ENCODE measurements at places on chromosomes 16 and 17. TPM values are rescaled to one million over a fixed set of nuclear protein-coding genes. Genes with fewer than 3 reads are reported as not detected.

CLCN7 gene
- 56.5 TPM for total RNA-seq

CCL11 gene
- not detected for total RNA-seq

TMC5 gene
- total RNA-seq, result not detected

CPNE7 gene
- total RNA-seq, result 1.7 TPM

KRTAP2-2 gene
- not detected for total RNA-seq

SMIM36 gene
- under 0.01 TPM for total RNA-seq

ARHGAP44 gene
- total RNA-seq, result 0.64 TPM

ESRP2 gene
- total RNA-seq, result 45.6 TPM

DLX4 gene
- total RNA-seq, result not detected

LRRC75A gene
- under 0.01 TPM for total RNA-seq

CACNG5 gene
- not detected for total RNA-seq

ZPBP2 gene
- not detected for total RNA-seq

MRM1 gene
- total RNA-seq, result 9.9 TPM

TLK2 gene
- 39.0 TPM for total RNA-seq

CCL1 gene
- not detected for total RNA-seq

TK1 gene
- total RNA-seq, result 0.43 TPM

AIPL1 gene
- not detected for total RNA-seq

WNK4 gene
- total RNA-seq, result 0.96 TPM

SERPINF2 gene
- 2.2 TPM for total RNA-seq

AATK gene
- 1.1 TPM for total RNA-seq

STX4 gene
- 13.3 TPM for total RNA-seq

ACSM5 gene
- total RNA-seq, result not detected

TIGD7 gene
- total RNA-seq, result 3.6 TPM

CD300LB gene
- total RNA-seq, result not detected

TBC1D3C gene
- not detected for total RNA-seq

Data from tracheal epithelial cell (primary cell).